NCI-H1105 treated with DMSO at 0.1 percent for 48 hours (cell line): ENCODE measurements at places on chromosomes 16 and 17.
A peak's percentile ranks its signal among the peaks of the same experiment; 100 is the strongest.

GRCh38 chr16:46908540-46909372 lies 24.6 kb downstream of the GPT2 start:
- peak; percentile 78 for DNase-seq

DNA sequence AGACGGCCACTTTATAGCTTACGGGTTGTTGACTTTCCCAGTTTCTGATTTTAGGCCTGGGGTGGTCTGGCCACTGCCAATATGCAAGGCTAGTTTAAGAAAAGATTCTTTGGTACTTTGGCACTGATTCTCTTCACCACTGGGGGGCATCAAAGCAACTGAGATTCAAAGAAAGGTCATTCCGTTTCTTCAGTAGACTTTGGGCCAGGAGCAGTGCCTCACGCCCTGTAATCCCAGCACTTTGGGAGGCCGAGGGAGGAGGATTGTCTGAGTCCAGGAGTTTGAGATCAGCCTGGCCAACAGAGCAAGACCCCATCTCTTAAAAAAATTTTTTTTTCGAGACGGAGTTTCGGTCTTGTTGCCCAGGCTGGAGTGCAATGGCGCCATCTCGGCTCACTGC lies 53.0 kb downstream of the RPA1 start:
- peak; percentile 7 for DNase-seq

GRCh38 chr17:22411185-22411784 lies 719.0 kb downstream of the KCNJ18 start:
- DNase-seq: no peak

GRCh38 chr17:27807567-27808470 lies 7.5 kb upstream of the NOS2 start:
- peak; percentile 31 for DNase-seq

- no peak for DNase-seq
Observed at GRCh38 chr16:54431041-54431996, 144.7 kb upstream of the IRX3 start.

GRCh38 chr17:66375121-66375520 lies 72.7 kb downstream of the PRKCA start:
- DNase-seq: no peak

DNA sequence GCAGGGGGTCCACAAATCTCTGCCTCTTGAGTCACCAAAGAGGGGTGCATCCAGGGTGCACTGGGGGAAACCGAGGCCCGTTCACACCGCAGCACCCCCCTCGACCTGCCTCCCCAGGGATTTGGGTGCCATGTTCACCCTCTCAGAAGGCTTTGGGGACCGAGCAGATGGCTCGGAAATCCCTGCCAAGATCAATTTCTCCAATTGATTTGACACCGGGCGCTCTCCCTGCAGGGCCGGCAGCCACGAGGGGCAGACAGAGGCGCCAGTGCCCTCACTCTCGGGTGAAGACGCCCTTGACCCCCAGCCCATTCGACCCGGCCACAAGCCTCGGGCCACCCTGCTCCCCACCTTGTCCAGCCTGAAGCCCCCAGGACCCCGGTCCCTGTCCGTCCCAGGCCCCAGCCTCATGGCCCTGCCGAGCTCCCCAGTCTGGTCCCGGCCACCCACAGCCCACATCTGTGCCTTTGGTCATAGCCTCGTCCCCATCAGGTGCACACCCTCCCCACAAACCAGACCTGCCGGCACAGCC lies 9.3 kb downstream of the SSTR5 start:
- no peak for DNase-seq

GRCh38 chr17:62966426-62967204 lies 580 bp downstream of the TANC2 start:
- peak; percentile 65 for DNase-seq
